ENCODE measurements at places on chromosomes 7 and 10. TPM values are rescaled to one million over a fixed set of nuclear protein-coding genes. Genes with fewer than 3 reads are reported as not detected.
A peak's percentile ranks its signal among the peaks of the same experiment; 100 is the strongest.

GRCh38 chr10:89213191-89213808 is 6.2 kb upstream of the CH25H start:
- no peak for DNase-seq

Gene SPOCK2
- polyA plus RNA-seq: 294 TPM

GRCh38 chr7:41979834-41980307 is 257.1 kb downstream of the GLI3 start:
- peak; percentile 39 for DNase-seq

- DNase-seq: no peak
Observed at GRCh38 chr7:115722302-115722977, 308.1 kb downstream of the TFEC start.

Gene CLRN3
- 0.36 TPM for polyA plus RNA-seq

DNA sequence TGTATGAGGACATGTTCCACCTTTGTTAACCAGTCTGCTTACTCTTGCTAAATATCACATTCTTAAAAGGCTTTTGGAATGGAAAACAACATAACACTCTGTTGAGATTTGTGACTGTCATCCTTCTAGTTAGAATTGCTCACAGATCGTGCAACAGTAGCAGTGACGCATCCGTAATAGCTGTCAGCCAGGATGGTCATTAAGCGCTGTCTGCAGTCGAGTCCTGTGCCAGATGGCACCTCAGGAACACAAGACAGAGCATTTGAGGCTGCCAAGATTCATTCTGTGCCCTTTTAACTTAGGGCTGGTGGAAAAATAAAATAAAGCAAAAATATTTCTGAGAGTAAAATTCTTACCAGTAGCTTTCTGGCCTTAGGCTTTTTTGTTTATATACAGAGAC is 348.6 kb downstream of the ANKRD7 start:
- peak; percentile 17 for DNase-seq

DNA sequence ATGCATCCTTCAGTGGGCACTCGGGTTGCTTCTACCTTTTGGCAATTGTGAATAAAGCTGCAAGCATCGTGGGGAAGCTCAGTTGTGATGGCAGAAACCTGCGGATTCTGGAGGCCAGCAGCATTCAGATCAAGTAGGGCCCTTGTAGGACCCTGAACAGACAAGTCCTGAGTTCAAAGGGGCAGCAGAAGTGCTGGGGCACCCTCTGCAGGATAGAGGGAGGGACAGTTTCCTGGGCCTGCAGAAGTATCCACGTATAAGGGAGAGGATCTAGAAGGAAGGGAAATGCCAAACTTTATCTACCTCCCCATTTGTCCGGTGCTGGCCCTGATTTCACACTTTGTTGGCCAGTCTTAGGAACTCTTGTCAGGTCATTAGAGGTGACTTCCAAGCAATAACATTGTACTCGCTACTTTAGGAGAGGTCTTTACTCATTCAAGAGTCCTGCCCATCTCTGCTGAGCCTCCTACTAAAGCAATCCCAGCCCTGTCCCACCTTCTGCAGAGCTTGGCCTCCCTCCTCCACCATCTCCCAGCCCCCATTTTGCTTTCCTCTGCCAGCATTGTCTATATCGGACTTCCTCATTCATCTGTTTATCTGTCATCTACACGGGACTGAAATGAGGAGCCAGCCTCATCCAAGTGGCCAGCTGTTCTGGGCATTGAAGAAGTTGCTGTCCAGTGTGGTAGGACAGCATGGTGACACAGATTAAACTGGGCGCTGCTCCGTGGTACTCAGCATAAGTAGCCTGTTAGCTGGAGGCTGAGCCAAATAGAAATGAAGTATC is 26.6 kb upstream of the R3HCC1L start:
- DNase-seq: no peak

GRCh38 chr7:64868499-64868898 is 34.6 kb upstream of the ZNF273 start:
- no peak for DNase-seq

DNA sequence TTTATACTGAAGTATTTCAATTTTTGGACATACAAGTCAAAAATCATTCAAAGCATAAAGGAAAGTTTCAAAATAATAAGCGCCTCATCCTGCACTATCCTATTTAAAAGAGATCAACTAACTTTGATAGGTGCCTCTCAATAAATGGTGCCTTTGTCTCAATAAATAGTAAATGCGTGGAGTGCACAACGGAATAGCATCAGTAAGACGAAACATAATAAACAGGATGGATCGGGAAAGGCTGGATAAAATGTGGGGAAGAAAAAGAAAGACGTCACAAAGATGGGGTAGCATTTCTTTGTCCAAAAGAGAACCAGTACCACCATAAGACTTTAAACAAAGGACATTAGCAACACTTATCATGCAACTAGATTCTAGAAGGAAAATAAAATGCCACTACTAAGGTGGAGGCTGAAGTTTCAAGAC is 571 bp upstream of the PRKAR2B start:
- DNase-seq: no peak

Gene PPP1R3C
- polyA plus RNA-seq: 23.7 TPM

Gene STAG3
- 67.6 TPM for polyA plus RNA-seq

Gene MMP21
- 0.17 TPM for polyA plus RNA-seq

- no peak for DNase-seq
Observed at GRCh38 chr10:14936584-14936983, 17.3 kb downstream of the DCLRE1C start.

Gene NKX2-3
- not detected for polyA plus RNA-seq

Gene MCMBP
- polyA plus RNA-seq: 31.1 TPM

Gene NFE2L3
- polyA plus RNA-seq: 12.5 TPM

Gene SPDYE6
- not detected for polyA plus RNA-seq

- DNase-seq: no peak
Observed at GRCh38 chr7:111911166-111911961, 294.8 kb downstream of the DOCK4 start.

GRCh38 chr7:79165225-79165624 is 288.2 kb downstream of the MAGI2 start:
- DNase-seq: no peak

- no peak for DNase-seq
Observed at GRCh38 chr7:131183611-131184119, 144.0 kb upstream of the MKLN1 start.

DNA sequence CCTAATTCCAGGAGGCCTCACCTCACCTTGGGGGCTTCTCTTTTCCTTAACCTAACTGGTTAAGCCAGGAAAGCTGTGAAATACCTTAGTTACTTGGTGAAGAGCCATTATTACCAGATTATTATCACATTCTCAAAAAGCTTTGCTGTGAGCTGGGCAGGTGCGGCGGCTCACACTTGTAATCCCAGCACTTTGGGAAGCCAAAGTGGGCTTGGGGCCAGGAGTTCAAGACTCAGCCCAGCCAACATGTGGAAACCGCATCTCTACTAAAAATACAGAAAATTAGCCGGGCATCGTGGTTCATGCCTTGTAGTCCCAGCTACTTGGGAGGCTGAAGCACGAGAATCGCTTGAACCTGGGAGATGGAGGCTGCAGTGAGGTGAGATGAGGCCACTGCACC is 102.4 kb upstream of the KLF6 start:
- no peak for DNase-seq

Gene XRCC2
- 3.9 TPM for polyA plus RNA-seq

Gene CYP2C19
- 0.08 TPM for polyA plus RNA-seq

Gene HOXA5
- polyA plus RNA-seq: 171 TPM

DNA sequence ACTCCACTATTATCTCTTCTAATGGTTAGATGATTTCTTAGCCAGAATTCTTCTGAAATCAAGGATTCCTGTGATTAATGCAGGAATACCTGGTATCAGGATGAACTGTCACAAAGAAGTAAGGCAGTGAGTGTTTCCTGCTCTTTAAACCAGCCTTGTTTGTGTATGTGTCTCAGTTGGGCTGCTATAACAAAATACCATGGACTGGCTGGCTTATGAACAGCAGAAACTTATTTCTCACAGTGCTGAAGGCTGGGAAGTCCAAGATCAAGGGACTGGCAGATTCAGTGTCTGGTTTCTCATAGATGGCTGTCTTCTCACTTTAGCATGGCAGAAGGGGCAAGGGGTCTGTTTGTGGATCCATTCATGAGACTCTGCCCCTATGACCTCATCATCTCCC is 42.7 kb downstream of the LRMDA start:
- no peak for DNase-seq

DNA sequence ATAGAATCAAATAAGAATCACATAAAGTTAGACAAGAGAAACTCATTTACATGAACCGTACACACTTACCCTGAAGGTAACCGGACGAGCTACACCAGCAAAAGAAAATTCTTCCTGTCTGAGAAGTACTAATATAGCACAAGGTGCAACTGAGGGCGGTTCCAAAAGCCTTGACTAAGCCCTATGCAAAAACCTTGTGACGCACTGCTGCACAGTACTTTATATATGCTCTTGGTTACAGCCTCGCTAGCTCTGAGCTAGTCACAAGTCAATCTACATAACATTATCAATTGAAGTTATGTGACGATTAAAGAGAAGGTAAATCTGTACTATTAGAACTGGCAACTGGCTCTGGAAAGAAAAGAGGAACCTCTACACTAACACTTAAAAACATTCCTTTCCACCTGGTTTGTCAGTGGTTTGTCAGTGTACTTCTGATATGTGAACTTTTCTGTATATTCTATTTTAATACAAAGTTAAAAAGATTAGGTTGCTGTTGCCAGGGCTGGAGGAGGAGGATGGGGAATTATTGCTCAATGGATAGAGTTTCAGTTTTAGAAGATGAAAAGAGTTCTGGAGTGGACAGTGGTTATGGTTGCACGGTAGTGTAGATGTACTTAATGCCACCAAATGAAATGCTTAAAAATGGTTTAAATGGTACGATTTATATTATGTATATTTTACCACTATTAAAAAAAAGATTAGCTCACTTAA is 21.6 kb downstream of the NT5C3A start:
- no peak for DNase-seq

Gene SLC25A28
- polyA plus RNA-seq: 56.0 TPM

DNA sequence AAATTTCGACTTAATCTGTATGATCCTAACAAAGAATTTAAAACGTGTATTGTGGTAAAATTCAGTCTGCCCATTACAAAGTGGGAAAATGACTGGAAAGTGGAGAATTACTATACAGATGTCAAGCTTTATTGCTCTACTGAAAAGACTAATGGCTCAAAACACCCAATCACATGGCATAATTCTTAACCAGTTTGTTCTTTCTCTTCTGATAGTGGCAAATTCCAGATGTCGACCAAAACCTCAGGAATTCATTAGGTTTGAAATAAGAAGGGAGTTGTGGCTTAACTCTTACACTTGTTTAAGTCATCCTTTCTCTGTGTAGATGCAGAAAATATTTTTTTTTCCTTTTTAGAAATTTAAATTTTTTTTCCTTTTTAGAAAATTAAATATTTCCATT is 1254.9 kb upstream of the LRRN3 start:
- DNase-seq: no peak

- DNase-seq: peak; percentile 32
Observed at GRCh38 chr7:3730276-3730675, 429.2 kb downstream of the SDK1 start.

DNA sequence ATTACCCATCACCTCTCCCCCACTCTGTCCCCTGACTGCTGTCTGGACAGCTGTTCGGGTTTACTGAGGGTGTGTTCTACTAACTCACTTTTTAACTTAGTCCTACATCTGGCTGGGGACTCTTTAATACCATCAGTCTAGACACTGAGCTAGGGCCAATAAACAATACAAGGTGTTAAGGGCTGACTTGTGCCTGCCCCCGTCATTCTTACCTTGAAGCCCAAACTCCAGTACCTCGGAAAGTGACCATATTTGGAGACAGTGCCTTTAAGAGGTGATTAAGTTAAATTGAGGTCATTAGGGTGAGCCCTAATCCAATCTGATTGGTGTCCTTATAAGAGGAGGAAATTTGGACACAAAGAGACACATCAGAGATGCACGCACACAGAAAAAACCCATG is 35.7 kb downstream of the STEAP1B start:
- no peak for DNase-seq

- DNase-seq: no peak
Observed at GRCh38 chr7:17586711-17587110, 288.3 kb downstream of the AHR start.

GRCh38 chr10:60942134-60942787 is 1.7 kb downstream of the RHOBTB1 start:
- no peak for DNase-seq

DNA sequence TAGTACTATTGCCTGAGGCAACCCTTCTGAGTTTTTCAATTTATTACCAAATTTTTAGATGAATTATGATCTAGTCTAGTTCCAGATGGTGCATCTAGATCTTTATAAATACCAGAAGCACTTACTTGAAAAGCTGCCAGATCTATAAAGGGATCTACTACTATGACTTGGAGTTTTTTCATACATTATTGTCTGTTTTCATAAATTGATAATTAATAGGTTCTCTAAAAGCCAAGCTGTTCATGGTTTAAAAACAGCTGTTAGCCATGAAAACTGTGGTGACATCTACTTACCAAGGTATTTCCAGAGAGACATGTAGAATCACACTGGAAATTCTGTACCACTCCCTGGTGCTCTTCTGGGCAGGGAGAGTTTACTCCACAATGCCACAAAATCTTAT is 786.5 kb upstream of the C7orf33 start:
- DNase-seq: no peak
